ENCODE measurements at places on chromosomes 6 and 20.

- no peak for DNase-seq
Measured at GRCh38 chr6:85360794-85361642, 88.9 kb upstream of the NT5E start.

DNA sequence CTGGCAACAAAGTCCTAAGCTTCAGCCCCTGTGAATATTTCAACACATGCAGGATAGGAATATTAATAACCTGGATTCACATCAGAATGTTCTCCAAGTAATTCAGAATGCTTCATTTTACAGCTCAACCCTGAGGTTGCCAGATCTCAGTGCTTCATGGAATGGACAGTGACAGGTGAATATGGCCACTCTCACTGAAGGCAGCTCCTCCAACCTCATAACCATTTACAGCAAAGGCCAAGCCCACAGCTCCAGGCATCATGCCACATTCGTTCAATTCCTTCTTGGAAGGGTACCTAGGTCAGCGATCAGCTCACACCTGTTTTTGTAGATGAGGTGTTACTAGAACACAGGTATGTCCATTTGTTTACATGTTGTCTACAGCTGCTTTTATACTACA is 17.1 kb downstream of the CLIC5 start:
- no peak for DNase-seq

DNA sequence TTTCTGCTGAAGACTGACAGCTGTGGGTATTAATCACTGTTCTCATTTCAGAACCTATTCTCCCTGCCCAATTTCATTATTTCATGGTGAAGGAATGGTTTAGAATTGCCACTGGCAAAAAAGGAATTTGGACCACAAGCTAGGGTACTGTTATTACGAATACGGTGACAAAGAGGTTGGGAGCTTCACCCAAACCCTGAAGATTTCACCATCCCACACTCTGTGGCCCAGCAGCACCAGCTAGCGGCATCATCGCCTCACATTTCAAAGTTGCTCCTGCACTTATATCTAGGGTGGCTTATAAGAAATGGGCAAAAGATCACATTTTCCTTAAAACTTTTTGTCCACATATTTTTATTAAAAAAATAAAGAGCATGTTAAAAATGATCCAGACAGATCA is 236.1 kb downstream of the SYNDIG1 start:
- no peak for DNase-seq

DNA sequence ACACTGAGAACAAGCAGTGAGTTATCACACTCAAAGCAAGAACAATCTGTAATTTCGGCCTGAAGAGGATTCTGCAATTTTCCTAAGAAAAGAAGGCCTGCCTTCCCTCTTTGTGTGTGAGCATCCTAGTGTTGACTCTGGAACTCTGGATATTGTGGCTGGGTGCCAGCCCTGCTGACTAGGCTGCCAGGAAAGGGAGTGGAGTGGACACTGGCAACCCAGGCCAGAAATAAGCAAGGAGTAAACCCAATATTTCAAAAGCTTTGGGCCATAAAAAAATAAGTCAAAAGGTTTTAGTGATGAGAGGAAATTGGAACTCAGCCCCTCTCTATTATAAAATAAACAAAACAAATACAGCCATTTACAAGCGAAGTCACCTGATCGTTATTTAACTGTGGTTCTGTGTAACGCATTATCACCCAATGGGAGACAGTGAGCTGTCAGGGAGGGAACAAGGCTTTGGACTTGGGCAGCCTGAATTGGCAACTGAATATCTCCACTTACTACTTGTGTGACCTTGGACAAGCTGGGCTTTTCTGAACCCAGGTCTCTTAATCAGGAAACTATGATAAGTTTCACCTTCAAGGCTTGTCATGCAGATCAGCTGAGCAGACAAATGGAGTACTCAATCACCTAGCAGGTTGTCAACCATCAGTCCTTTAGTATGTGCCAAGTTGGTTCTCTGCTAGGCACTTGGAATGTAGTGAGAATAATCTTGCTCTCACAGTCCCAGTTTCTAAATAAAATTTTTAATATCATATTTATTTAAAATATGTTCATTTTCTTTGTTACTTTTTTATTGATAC is 196.2 kb downstream of the PAX1 start:
- no peak for DNase-seq

- DNase-seq = peak; percentile 55
Measured at GRCh38 chr6:29628419-29629281, 4.3 kb downstream of the GABBR1 start.

- DNase-seq = no peak
Measured at GRCh38 chr20:47272893-47273590, 83.5 kb downstream of the ZMYND8 start.

DNA sequence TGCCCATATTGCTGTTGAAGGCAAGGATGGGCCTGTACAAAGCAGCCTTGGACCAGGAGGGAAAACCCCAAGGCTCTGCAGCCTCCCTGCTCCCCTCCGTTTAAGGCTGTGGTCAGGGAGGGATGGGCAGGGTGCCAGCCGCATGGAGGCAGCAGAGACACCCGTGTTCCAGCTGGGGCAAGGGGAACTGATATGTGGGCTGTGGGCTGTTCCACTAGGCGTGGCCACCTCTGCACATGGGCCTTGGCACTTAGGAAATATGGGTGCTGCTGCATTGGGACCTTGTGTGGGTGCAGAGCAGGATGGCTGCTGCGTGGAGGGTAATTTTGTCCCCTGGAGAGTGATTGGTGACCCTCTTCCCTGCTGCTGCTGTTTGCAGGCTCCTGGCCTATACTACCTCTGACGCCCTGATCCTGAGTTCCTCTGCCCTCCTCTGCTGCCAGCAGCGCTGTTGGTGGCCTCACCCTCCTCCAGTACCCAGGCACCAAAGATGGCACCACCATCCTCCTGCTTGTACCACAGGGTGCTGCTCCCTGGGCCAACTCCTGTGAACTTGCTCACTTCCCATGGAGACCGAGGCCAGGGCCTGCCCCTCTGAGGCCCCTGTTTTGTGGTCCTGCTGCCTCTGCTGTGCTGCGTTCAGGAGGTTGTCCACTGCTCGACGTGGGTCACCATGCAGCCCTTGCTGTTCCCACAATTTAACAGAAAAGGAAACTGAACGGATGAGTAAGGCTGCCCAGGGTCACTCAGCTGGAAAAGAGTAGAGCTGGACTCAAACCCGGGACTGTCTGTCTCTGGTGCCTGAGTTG is 35.3 kb downstream of the PANK2 start:
- DNase-seq = no peak
